Activated B cell treated with CpG ODN at 0.5 μM for 24 hours (primary cell): ENCODE measurements at places on chromosomes 6 and 20.

DNA sequence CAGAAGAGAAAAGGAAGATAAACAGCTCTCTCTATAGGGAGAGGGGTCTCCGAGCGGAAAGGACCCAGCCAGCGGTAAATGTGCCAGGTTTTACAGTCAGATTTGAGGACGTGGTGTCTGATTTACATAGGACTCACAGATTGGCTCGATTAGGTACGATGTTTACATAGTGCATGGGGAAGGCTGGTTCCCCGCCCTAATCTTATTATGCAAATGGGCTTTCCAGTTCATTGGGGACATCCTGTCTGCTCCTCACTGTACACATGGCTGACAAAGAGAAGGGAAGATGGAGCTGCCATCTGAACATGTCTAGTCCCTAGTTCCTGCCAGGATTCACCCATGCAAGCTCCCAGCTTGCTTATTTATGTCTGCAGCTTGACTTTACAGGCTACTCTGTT, 119.9 kb downstream of the RNF144B start:
- no peak for DNase-seq

GRCh38 chr6:129679758-129680157, 30.2 kb downstream of the ARHGAP18 start:
- no peak for DNase-seq

GRCh38 chr20:48656661-48657211, 171.1 kb downstream of the PREX1 start:
- DNase-seq, result no peak

GRCh38 chr20:34996243-34997028, 40.8 kb downstream of the MYH7B start:
- no peak for DNase-seq

GRCh38 chr6:34957231-34957783, 68.3 kb downstream of the ANKS1A start:
- DNase-seq, result no peak

DNA sequence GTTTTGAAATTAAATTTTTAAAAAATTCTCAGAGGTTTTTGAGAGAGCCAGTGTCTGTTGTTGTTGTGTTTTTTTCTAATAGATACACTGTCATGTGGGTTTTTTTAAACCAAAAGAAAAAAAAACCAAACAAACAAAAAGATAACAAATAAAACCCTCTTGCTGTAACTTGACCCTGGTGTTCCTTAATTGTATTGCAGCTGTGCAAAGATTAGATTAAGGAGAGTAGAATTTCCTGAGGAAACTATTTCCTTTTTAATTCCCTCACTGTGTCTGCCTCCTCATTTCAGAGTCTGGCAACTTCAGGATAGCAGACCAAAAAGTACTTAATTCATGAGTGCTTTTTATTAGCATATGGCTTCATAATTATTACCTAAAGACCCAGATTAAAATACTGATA, 281.9 kb downstream of the EPM2A start:
- no peak for DNase-seq

DNA sequence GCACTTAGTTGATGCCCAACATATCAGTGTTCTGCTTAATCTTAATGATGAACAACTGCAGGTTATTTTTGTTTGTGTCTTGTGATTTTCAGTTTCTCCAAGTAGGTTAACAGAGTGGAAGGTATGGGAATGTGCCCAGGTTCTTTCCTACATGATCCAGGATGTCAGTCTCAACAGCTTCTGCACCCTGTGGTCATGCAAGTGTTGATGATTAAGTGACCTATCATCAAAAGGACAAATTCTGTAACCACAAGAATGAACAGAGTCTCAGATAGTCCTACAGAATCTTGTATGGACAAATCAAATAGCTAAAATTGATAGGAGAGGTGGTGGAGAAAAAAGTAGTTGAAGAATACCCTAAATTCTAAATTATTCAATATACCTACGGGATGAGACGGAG, 26.1 kb downstream of the MAN1A1 start:
- DNase-seq, result no peak

GRCh38 chr6:121319112-121319553, 15.1 kb downstream of the TBC1D32 start:
- no peak for DNase-seq

GRCh38 chr6:2793534-2794151, 28.4 kb downstream of the WRNIP1 start:
- DNase-seq, result no peak

DNA sequence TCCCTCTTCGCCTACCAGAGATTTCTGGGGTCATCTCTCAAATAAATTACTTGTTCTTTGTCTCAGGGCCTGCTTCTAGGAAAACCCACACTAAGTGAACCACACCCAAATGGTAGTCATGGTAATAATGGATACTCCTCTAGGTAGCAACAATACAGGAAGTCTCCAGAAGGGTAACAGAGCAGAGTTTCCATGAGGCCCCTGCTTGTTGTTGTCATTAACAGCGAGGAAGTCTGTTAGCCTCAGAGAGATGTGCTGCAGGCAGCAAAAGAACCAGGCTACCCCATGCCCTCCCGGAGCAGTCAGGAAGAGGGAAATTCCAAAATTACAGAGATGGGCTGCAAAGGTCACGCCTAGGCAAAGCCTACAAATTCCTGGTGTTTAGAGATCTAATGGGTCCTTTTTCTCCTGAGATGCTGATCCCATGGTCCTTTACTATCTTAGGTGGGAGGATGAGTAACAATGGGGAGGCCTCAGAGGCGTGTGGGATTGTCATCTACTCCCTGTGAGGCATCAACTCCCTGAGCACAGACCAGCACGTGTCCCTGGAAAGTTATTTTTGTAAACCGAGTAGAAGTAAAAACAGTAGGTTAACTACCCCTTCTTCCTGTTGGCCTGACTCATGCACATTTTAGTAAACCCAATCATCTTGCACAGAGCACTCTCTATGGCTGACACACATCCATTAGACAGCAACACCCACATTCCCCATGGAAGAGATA, 10.1 kb downstream of the ISM1 start:
- no peak for DNase-seq

- no peak for DNase-seq
Measured at GRCh38 chr20:54090230-54091119, 20.1 kb upstream of the BCAS1 start.

- no peak for DNase-seq
Measured at GRCh38 chr20:62822788-62823651, 6.2 kb downstream of the COL9A3 start.

GRCh38 chr6:120274547-120274946, 925.0 kb upstream of the MAN1A1 start:
- no peak for DNase-seq

DNA sequence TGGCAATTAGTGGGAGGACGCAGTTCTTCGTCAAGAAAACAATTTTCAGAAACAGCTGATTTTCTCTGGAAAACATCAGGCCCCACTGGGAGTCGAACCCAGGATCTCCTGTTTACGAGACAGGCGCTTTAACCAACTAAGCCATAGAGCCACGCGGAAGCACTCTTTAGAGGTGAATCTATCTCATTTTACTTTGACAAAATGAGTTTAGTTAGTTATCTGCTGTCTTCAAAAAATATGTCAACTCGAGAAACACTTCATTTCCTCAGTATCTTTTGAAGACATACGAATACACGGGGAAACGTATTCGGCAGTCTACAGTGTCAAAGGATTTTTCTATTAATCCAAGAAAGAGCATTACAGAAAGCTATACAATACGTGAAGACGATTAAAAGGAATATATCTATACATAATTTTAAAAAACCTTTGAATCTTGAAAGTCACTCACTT, 26.7 kb downstream of the GPX6 start:
- no peak for DNase-seq

GRCh38 chr20:50547964-50548363, 37.8 kb downstream of the PTPN1 start:
- DNase-seq, result no peak

- no peak for DNase-seq
Measured at GRCh38 chr6:160974304-160974771, 17.2 kb upstream of the MAP3K4 start.

DNA sequence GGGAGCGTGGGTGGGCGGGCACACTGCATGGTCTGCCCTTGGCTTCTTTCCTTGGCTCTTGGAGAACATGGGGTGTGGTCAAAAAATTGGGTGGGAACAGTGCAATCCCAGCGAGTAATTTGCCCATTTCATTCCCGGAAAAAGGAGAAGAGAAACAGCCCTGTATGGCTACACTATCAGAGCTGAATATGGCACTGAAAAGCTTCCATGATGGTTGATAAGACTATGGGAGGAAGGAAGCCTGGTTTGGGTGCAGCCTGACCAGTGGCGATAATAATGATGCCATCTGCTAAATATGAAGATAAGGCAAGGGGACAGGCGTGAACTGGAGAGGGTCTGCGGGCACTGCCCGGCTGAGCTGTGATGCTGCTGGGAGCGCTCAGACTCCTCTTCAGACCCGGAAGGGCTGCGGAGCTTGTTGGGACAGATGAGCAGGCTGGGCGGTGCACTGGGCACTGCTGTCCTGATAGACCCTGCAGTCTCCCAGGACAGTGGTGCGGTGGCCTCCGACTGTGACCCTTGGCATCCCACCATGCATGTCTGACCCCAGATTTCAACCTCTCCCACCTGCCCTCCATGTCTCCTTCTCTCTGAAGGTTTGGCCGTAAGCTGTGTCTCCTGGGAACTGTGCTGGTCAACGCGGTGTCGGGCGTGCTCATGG, 10.2 kb downstream of the SLC22A1 start:
- no peak for DNase-seq

- DNase-seq, result no peak
Measured at GRCh38 chr6:1624851-1625781, 15.4 kb downstream of the FOXC1 start.

DNA sequence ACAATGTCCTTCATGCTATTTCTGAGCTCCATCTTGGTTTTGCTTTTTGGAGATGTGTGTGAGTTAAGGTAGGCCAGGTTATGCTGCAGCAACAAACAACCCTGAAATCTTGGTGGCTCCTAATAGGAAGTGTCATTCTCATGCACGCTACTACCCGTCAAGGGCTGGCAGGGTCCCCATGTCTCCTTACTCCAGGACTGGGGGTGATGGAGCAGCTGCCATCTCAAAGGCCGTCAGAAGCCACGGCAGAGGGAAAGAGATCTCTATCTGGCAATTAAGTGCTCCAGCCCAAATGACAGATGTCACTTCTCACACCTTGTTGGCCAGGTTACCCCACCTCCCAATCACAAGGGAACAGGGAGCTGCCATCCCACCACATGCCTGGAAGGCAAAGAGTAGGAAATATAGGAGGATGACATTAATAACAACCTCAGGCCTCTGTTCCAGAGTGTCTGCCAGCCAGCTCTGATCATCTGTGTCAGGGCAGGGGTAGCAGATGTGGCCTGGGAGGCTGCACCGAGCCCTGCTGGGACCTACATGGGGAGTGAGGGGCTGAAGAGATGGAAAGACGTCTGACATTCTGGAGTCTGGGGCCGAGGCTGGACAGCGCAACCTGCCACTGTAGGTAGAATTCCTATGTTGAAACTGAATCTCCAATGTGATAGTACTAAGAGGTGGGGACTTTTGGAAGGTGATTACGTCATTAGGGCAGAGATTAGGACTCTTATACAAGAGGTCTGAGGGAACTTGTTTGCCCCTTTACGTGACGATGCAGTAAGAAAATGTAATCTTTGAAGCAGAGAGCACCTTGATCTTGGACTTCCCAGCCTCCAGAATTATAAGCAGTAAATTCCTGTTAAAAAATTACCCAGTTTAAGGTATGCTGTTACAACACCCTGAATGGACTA, 4.8 kb upstream of the SDCBP2 start:
- peak; percentile 4 for DNase-seq

DNA sequence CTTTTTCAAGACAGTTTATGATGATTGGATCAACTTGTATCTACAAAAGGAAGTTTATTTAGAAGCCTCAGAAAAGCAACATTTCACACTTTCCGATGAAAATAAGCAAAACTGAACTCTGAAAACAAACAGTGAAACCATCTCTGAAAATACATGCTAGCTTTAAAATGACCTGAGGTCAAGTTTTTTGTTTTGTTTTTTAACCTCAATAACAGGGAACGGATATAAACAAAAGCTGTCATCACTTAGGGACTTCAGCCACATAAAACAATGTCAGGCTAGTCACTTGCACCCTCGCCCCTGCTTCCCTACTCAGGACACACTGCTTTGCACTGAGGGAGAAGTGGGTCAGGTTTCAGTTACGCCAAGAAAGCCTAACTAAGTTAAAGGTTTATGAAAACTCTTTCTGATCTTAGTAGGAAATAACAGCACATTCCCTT, 11.6 kb downstream of the BACH2 start:
- DNase-seq, result no peak

- no peak for DNase-seq
Measured at GRCh38 chr6:148800536-148800935, 53.7 kb downstream of the UST start.

DNA sequence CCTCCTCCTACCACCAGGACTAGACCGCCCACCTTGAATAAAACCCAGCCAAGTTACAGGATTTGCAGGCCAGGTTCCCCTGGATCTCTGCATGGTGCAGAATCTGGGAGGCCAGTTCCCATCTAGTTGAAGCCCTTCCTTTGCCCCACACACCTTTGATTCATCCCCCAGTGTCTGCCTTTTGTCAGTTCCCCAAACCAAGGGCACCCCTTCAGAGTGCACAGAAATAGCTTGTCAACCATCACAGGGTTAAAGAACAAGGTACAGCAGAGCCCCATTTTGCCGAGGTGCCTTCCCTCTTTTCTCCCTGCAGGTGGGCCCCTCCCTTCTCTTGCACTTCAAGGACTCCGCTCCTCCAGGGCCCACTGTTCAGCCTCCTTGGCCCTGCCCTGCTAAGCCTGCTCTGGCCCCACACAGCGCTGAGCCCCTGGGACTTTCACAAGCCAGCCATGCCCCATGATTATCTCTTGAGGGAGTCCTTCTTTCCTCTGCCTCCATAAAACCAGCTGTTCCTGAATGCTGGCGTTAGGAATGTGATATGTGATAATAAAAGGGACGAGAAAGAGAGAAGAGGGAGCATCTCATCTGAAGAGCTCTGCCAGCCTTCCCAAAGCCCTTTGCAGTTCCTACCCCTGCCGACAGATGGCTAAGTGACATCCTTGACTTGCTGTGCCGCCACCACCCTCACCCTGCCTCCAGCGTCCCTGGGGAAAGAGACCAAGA, 280.3 kb downstream of the CDC5L start:
- DNase-seq, result no peak

DNA sequence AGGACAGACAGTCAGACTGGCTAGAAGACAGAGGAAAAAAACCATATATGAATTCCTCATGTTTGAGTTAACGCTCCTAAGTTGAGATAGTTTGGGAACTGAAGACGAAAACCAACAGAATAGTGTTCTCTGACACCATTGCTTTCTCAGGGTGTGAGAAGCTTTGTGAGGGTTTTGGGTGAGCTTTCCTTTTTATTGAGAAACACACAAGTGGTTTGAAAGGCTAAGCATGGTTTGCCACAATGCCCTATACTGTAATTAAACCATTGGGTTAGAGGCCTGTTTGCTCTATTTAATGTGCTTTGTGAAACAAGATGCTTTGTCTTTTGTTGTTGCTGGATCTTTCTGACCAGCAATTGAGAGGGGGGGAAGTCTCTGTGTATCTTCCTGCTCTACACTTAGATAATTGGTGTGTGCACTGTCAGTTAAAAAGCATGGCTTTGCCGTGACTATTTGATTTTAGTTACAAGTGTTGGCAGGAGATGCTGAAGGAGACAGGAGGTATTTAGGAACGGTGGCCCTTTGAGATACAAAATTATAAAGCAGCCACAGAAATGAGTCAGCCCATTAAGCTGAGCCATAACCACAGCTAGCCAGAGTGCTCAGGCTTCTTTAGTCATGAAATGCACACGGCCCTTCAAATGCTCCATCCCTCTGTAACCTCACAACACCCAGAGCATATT, 273.0 kb upstream of the PREP start:
- DNase-seq, result no peak

GRCh38 chr6:106974336-106974998, at the start of gene CD24:
Gene CD24, minus strand, starts transcription at chr6:106974729. Its CDS starts 83 bp downstream, at chr6:106974646.
- DNase-seq, result no peak
